ENCODE measurements at places on chromosomes 6 and 20.

DNA sequence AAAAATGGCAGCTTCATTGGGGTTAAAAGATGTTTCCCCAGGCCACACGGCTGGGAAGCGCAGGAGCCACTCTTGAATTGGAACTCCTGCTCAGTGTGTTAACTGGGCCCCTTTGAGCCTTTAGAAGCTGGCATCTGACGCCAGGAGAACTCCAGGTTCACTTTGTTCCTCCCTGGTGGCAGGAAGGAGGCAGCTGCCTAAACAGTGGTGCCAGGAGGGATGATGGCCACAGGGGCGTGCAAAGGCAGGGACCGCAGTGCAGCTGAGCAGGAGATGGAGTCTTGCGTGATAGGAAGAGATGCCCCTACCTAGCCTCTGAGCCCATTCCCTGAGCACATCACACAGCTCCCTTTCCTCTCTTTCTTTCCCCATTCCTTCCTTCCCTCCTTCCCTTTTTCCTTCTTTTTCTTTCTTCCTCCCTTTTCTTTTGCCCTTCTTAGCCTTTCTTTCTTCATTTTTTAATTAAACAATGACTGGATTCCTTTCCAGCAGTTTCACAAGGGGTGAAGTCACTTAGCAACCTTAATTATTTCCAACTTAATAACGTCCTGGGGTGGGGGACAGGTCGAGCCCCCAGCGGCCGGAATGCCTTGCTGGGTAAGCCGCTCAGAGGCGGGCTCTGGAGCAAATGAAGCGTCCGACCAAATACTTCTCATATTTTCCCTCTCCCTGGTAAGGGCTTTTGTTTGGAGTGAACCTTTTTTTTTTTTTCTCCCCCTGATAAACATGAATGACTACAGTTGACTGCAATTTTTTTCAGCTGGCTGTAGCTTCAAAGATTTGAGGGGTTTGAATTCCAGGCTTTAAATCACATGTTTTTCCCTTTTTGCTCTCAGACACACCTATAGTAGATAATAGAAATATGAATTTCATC lies 20.8 kb upstream of the BMP7 start:
- no peak for DNase-seq

DNA sequence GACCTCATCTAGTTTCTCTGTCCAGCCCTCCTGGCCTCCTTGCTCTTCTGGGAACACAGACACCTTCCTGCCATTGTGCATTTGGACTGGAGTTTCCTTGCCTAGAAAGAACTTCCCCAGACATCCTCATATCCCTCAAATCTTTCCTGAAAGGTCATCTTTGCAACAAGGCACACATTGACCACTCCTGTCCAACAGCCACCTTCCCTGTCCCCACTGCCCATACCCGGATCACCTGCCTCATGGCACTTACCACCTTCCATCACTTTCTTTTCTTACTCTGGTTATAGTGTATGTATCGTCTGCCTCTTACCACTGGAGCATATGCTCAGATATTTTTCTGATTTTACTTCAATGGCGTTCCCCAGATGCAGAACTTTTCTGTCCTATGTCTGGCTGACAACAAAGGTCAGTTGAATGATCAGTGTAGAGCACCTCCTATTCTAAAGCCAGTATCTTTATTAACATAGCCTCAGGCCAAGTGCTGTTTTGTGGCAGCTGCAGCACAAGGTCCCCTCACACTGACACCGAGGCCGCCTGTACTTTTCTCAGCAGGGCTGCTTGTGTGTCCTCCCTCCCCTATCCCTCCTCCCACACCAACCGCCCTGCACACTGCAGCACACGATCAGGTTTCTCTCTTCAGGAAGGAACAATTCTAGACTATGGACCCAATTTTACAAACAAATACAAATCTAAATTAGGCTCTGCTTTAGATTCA lies 4.1 kb downstream of the HLA-C start:
- DNase-seq, result no peak

DNA sequence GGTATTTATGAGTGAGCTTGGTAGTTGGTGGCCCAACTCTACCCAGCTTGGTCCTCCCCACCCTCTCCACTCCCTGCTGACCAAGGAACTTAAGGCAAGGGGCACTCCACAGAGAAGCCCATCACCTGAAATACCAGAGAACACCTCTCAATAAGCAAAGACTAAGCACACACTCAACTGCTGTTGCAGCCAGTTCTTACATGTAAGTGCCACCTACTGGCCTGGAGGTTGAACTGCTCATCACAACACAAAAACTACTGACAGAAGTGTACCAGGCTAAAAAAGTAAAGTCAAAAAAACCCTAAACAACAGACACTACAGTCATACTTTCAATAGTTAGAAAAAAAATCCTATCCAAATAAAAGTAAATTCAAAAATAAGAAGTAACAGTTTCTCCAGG lies 146.2 kb downstream of the FAM83B start:
- DNase-seq, result no peak

DNA sequence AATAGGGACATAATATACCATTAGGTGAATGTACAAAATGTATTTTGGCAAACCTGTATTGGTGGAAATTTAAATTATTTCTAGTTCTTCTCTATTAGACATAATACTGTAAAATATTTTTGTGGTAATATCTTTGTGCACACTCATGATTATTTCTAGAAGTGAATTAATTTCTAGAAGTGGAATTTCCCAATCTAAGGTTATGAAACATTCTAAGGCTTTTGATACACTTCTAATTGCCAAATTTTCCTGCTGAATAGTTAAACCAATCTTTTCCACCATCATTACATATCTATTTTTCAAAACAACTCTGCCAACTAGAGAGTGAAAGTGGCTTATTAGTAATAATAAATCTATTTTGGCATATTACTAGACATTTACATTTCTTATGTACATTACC lies 1.8 kb upstream of the CCND3 start:
- DNase-seq, result no peak

DNA sequence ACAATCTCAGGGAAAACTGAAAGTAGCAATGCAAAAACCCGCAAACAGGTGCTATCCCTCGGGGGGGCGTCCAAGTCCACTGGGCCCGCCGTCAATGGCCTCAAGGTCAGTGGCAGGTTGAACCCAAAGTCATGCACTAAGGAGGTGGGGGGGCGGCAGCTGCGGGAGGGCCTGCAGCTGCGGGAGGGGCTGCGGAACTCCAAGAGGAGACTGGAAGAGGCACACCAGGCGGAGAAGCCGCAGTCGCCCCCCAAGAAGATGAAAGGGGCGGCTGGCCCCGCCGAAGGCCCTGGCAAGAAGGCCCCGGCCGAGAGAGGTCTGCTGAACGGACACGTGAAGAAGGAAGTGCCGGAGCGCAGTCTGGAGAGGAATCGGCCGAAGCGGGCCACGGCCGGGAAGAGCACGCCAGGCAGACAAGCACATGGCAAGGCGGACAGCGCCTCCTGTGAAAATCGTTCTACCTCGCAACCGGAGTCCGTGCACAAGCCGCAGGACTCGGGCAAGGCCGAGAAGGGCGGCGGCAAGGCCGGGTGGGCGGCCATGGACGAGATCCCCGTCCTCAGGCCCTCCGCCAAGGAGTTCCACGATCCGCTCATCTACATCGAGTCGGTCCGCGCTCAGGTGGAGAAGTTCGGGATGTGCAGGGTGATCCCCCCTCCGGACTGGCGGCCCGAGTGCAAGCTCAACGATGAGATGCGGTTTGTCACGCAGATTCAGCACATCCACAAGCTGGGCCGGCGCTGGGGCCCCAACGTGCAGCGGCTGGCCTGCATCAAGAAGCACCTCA lies 166.3 kb downstream of the DTNBP1 start:
- DNase-seq, result no peak

DNA sequence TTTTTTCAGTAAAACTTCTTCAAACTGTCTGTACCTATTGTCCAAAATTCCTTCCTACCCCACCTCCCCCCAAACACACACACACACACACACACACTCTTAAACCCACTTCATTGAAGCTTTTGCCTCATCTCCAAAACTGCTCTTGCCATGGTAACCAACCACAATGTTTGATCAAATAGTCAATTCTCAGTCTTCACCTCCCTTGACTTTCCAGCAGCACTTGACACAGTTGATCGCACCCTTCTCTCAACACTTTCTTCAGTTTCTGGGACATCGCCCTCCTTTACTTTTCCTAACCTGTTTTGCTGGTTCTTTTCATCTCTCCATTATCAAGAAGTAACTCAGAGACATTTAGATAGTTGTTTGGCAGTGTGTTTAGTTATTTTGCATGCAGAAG lies 71.5 kb upstream of the COL21A1 start:
- no peak for DNase-seq

GRCh38 chr6:107399935-107400334 lies 59.4 kb downstream of the PDSS2 start:
- no peak for DNase-seq

DNA sequence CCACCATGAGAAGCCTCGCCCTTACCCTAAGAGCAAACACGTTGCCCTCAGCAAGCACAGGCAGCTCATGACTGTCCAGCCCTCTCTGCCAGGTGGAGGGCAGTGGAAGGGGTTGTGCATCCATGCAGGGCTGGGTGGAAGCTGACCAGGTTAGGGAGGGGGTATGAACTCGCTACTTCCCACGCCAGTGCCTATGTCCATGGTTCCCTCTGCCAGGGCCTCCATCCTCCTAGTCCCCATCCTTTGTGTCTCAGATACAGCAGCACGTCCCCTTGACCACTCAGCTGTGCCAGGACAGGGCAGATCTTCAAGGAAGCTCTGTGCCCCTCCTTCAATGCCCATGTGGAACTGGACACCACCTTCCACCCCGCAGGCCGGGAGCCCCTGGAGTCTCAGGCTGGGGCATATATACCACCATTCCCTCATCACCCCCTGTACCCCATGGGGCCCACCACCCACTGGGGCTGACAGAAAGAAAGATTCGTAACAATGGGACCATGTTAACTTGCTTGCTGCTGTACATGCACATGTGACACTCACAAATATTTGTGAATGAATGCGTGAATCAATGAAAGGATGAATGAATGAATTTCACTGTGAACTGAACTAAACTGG lies 90.7 kb downstream of the ANKRD60 start:
- DNase-seq, result peak; percentile 6

- no peak for DNase-seq
Measured at GRCh38 chr6:46923476-46923875, 1.7 kb upstream of the ADGRF5 start.

DNA sequence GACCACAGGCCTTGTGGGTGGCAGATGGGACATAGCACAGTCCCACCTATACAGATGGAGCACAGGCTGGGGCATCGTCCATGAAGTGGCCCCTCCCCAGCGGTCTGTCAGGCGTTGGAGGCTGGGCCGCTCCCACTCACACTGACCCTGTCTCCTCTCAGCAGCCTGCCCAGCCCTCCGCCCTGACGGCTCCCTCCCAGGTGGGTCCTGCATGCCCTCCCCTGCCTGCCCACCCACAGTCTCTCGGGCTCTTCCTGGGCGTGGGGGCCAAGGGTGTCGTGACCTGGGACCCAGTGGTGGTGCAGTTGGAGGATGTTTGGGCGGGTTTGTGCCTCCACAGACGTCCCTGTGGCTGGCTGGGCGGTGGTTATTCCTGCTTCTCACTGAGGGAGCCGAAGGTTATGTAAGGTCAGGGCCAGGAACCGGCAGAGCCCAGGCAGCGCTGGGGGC lies 22.3 kb downstream of the COL20A1 start:
- no peak for DNase-seq

GRCh38 chr6:136137008-136137692 lies 113.0 kb downstream of the MTFR2 start:
- no peak for DNase-seq

DNA sequence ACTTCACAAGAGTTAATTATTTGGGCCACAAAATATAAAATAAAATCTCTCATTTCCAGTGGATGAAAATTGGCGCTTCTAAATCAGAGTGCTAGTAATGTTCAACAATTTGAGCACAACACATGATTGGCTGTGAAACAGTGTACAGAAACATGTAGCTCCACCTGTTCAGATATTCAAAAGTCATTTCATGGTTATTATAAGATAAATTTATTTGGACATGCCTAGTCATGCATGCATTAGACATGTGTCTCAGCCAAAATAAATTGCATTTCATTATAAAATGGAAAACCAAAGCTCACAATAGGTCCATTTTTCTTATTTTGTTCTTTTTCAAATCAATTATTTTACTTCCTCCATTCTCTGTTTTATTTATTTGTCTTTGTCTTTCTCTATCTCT lies 374.8 kb downstream of the LMBRD1 start:
- no peak for DNase-seq

- no peak for DNase-seq
Measured at GRCh38 chr20:63145156-63145555, 70.8 kb downstream of the YTHDF1 start.

GRCh38 chr6:12608874-12609273 lies 107.7 kb upstream of the PHACTR1 start:
- no peak for DNase-seq

GRCh38 chr20:22578221-22579118 lies 5.9 kb downstream of the FOXA2 start:
- DNase-seq, result no peak

- DNase-seq, result no peak
Measured at GRCh38 chr6:115796829-115797228, 263.9 kb downstream of the FRK start.

GRCh38 chr6:4817551-4817950 lies 41.3 kb downstream of the CDYL start:
- no peak for DNase-seq

DNA sequence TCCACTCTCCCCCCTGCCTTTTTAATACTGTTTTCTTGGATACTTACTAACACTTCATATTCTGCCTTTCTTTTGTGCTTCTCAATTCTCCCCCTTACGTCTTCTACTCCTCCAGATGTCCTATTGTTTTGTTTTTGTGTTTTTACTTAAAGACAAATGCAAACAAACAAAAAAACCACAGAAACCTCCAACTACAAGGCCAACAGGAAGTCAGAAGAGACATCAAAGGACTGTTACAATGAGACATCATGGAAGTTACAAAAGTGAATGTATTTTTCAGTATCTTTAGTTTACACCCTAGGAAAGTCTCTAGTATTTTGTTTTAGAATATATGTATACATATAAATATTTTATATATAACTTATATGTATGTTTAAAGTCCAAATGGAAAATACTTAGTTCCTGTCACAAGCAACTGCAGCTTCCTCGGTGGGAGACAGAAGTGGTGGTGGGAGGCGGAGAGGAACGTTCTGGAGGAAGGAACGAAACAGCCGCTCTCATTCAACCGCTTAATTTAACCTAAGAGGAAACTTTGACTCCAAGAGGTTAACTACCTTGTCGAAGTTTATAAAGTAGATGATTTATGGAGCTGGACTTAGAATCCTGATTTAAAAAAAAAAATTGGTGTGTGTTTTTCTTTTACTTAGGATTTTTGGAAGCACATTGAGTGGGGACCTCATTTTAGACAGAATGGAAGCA lies 168.9 kb upstream of the PDE10A start:
- DNase-seq, result no peak

- DNase-seq, result no peak
Measured at GRCh38 chr6:6251555-6252280, 68.7 kb downstream of the F13A1 start.

GRCh38 chr6:166364456-166364855 lies 18.3 kb downstream of the MPC1 start:
- DNase-seq, result no peak

DNA sequence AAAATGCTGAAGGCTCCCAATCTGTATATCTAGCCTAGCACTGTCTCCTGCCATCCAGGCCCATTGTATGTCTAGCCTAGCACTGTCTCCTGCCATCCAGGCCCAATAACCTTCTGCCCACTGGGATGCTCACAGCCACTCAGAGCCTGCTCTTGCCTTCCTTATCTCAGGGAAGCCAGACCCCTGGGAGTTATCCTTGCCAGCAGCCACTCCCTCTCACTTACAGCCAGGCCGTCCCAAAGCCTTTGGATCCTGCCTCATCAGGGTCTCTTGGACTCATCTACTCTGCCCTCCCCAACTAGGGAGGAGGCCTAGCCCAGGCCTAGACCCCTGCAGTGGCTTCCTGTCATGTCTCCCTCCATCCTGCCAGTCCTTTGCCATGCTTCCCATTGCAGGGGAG lies 37.3 kb downstream of the KIF3B start:
- no peak for DNase-seq

All from D341Med (cell line).